ENCODE measurements at places on chromosomes 1 and 21.

- no peak for DNase-seq
Observed at GRCh38 chr1:71881611-71882010, 400.7 kb downstream of the NEGR1 start.

- DNase-seq: no peak
Observed at GRCh38 chr1:150550222-150551050, 1.2 kb downstream of the ADAMTSL4 start.

- no peak for DNase-seq
Observed at GRCh38 chr1:31605908-31606427, 11.5 kb upstream of the HCRTR1 start.

- DNase-seq: no peak
Observed at GRCh38 chr1:27652111-27652864, 17.3 kb upstream of the FGR start.

DNA sequence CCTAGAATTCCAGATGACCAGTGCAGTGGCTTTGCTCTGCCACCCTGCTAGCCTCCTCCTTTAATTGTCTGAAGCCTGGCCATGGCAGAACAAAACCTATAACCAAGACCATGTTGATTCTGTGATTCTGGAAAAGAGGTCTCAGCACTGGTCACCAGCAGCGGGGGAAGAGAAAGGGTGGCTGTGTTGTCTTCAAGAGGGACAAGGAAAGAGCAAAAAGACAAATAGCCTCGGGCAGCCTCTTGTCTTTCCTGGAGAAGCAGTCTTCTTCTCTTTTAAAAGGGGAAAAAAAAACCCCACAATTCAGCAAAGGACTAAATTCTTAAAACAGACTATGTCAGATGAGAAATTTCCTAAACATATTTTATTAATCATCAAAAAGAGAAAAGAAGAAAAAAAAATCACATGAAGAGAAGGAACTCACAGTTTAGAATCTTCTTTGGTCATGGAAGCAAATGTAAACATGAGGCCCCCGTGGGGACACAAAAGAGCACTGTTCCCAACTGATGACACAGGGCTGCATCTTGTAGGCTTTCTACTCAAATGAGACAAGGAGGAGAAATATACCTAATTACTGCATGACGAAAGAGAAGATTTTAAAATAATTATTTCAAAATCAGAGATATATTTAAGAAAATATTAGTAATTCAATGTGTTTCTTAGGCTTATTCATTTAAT, 36.3 kb upstream of the RAP1GAP start:
- DNase-seq: no peak

GRCh38 chr1:28139025-28139712, 37.3 kb downstream of the PTAFR start:
- DNase-seq: no peak

DNA sequence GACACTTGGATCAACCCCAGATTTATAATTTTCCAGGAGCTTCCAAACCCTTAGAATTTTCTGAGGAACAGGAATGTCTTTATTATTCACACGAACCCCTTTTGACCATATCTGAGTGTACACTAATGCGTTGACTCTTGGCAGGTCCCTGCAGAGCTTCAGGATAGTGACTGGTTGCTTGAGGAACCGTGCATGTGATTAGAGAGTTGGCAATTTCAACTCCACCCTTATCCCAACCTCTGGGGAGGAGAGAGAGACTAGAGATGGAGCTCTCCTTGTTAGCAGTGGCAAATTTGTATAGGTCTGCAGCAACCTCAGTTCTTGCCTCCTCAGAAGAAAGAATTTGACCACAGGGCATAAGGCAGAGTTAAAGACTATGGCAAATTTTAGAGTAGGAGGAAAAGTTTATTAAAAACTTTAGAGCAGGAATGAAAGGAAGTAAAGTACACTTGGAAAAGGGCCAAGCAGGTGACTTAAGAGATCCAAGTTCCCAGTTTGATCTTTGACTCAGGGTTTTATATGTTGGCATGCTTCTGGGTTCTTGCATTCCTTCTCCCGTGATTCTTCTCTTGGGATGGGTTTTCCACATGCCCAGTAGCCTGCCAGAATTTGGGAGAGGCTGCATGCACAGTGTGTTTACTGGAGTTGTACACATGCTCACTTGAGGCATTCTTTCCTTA, 93.8 kb upstream of the ETV3 start:
- no peak for DNase-seq

- DNase-seq: no peak
Observed at GRCh38 chr1:17401841-17402240, 29.8 kb downstream of the PADI6 start.

DNA sequence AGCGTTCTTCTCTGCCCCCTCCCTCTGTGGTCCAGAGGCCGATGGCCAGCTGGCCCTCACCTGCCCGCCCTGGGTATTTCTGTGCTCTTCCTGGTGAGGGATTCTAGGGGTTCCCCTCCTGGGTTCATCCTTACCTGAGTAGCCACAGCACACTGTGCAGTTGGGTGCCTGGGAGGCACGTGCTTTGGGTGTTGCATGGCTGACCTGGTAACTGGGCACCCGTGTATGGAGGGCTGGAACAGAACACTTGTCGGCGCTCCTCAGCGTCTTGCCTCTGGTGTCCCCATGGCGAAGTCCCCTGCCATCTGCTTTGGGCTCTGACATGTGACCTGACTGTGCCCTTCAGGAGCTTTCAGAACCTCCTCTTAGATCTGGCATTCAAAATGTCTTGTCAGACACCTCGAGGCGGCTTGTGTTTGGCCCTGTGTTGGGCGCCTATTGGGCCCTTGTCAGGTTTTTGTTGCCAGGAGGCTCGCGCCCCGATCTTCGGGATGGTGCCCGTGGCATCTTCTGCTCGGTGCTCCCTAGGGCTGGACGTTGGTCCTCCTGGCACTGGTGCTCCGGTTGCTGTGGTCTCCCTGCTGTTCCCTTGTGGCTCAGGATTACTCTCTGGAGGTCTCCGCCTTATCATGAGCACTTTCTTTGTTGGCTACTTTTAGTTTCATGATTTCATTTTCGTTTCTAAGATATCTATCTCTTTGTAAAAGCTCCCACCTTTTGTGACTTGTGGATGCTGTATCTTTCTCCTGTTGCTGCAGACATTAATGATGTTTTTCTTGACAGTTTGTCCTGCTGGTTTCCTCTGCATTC, 28.5 kb downstream of the SKI start:
- no peak for DNase-seq
